Hepatic stellate cell (primary cell): ENCODE measurements at places on chromosomes 4 and X.

- no peak for DNase-seq
These were observed 197.1 kb downstream of the RASL11B start for GRCh38 chr4:53059256-53059655.

DNA sequence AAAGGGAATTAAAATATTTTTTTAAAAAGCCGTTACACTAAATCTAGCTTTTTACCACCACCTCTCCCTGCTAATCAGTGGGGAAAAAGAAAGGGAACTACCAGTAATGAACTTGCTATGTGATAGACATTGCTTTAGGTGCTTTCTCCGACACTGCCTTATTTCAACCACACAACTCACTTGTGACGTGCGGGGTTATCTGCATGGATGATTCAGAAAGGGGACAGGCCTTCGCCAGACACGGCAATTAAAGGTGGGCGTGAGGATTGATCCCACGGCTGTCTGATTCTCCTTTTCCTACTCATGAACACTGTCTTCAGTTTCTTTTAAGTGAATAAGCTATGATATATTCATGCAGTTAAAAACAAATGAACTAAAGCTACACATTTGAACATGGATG lies 882 bp upstream of the CXCR3 start:
- no peak for DNase-seq

DNA sequence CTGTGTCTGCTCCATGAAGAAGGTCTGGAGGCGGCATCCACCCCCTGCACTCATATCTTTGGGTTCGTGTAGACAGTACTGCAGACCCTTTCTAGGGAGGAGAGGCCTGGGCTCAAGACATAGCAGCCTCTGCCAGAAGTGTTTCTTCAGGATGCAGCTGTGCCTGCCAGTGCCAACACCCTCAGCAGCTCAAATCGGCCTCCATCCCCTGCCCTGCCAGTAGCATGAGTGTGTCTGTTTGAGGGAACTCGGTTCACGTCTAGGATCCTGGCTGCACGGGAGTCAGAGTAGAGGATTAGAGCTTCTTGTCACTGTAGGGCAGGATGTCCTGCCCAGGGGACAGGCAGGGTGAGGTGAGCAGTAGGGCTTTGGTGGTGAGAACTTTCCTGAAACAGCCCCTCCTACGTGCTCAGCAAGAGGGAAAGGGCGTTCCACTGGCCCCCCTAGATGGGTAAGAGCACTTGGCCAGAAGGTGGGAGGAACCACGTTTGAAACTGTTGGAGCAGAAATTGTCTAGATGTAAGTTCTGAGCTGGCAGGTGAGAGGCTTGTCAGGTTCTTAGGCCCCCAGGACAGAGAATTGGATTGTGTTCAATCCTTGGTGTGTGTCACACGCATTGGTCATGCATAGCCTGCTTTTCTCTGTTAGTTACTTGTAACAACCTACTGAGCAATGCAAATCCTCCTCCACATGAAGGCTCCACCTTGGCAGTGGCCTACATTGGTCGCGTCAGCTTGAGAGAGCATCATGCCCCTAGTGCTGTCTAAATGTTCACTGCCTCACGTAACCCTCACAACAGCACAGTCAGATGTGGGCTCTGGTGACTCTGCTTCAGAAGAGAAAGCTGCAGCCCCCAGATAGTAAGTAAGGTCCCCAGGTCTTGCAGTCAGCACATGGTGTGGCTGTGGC lies 25.8 kb upstream of the FAM193A start:
- no peak for DNase-seq

DNA sequence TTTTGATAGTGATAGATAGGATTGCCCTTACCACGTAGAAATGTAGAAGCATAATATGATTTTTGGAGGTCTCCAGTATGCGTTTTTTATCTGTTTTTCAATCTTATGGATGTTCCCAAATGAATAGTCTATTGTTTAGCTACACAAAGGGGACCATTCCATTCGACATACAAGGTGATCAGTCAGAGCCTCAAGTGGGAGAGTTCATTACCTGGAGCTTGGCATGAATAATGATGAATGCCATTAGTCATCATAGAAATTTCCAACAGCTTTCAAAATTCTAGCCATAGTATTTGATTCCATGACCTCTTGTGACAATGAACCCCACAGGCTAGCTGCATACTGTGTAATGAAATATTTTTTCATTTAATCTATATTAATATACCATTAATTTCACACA lies 123.6 kb downstream of the PDHA2 start:
- DNase-seq: no peak

DNA sequence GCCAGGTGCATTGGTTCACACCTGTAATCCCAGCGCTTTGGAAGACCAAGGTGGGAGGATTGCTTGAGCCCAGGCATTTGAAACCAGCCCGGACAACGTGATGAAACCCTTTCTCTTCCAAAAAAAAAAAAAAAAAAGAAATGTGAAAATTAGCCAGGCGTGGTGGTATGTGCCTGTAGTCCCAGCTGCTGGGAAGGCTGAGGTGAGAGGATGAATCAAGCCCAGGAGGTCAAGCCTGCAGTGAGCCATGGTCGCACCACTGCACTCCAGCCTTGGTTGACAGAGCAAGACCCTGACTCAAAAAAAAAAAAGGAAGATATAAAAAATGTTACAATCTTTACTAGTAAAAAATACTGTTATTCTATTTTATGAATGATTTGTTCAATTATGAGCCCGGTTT lies 5.9 kb downstream of the FAM199X start:
- DNase-seq: no peak

DNA sequence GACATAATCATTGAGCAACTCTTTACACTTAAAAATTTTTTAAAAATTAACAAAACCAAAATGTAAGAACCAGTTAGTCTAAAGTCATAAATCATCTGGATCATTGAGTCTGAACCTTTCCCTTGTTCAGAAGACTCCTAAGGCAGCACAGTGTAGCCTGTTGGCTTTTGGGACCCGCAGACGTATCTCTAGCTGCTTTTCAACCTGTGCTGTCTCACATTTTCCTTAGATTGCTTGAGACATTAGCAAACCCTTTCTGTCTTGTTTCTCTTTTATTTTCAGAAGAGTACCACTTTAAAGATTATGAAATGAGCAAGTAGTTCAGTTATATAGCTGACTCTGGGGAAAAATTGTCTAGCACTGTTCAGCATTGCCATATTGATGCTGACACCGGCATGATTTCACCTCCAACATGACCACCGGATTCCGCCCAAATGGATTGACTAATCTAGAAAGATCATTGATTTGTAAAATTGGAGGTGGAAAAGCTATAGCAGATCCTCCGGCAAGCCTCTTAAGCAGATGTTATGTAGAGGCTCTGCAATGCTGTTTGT lies 8.9 kb downstream of the TCEANC start:
- DNase-seq: no peak

DNA sequence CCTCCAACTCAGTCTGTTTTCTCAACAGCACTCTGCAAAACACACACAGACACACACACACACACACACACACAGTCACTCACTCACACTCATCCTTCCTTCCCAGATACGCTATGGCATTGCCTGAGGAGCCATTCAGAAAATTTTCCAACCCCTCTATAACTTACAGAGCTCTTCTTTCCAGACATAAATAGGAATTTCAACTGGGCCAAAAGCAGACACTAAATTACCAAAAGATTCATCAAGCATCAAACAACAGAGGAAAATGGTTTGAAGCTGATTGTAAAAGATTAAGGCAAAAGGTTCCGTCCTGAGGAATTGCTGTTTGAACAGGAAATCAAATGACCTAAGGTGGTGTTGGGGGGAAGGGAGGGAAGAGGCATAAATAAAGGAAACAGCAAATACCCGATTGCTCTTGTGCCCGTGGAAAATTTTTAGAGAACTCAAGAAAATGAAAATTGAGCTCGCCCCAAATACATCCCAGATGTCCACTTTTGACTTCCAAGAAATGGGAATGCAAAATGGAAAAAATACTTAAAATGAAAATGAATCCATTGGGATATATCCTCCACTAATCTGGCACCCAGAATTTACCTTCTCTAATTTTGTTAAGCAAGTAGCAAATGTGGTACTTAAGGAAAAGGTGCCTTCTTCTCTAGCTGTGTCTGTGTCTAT lies 183.6 kb downstream of the QDPR start:
- no peak for DNase-seq

GRCh38 chrX:100829730-100830129 lies 9.5 kb downstream of the CSTF2 start:
- no peak for DNase-seq

GRCh38 chr4:139299536-139299935 lies 1.8 kb upstream of the NAA15 start:
- no peak for DNase-seq

DNA sequence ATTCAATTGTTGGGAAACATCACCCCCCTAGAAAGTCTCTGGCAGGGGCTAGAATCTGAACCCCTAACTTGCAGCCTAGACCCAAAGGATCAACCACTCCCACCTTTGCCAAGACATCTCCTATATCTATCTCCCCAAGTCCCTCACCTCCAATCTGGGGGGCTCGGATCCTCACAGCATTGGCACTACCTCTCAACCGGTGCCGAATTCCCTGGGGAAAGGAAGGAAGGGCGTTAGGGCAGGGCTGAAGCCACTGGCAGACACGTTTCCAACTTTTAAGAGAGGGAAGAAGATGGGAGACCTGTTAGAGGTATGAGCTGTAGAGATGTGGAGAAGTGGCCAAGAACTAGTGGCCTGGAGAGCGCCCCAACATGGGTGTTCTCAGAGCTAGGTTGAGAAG lies 2.7 kb downstream of the TIMM17B start:
- no peak for DNase-seq

DNA sequence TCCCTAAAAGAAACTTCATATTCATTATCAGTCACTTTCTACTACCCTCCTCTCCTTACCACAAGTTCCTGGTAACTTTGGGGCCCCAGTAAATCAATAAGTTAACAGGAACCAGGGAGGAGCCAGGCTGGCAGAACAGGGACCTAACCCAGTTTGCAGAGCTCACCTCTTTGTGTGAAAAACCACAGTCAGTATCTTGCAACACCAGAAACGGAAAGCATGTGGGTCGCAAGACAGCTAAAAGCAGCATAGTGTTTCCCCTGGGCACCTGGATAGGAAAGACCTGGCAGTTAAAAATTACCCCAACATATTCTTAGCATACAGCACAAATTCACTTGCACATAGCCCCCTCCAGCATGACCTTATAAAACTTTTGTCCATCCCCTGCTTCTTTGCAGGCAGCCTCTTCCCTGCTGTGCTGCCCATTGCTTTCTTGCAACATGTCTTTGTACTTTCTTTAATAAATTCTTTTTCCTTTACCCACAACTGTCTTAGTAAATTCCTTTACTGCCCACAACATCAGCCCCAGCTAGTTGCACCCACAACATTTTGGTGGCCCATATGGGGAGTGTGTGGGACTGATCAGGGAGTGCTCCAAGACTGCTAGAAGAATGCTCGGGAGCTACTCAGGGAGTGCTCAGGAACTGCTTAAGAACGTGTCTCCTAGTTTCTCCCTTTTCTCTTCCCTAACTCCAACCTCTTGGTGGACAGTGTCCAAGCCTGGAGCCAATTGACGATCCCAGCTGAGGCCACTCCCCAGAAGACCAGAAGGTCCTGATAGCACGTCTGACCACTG lies 83.4 kb downstream of the MSN start:
- DNase-seq: no peak

GRCh38 chr4:174764105-174764729 lies 64.8 kb downstream of the GLRA3 start:
- DNase-seq: peak; percentile 7

DNA sequence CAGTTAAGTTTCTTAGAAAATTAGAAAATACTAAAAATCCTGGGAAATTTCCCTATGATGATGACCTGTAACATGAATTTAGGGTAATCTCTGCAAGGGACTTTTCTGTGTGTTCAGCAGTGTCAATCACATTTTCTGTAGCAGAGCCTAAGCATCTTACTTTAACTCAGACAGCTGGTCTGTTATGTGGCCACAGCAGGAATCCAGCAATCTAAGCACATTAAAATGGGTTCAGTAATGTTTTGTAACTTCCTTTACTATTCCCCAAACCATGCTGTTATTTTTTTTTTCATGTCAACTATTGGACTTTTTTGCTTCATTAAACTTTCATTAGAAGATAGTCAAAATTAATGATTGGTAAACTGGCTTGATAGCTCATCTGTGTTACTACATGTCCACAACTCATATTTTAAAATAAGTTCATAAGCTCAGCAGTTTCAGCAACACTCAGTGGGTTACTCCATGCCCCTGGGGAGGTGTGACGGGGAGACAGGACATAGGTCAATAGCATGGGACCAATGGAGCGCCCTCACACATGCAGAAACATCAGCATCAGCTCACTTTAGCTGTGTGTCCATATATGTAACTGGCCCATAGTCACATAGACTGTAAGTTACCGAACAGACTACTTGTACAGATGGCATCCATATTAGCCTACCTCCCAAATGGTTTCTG lies 168.0 kb upstream of the PACRGL start:
- no peak for DNase-seq

GRCh38 chrX:23792861-23793553 lies 10.0 kb downstream of the SAT1 start:
- no peak for DNase-seq

GRCh38 chr4:24559889-24560288 lies 24.5 kb downstream of the DHX15 start:
- DNase-seq: no peak

DNA sequence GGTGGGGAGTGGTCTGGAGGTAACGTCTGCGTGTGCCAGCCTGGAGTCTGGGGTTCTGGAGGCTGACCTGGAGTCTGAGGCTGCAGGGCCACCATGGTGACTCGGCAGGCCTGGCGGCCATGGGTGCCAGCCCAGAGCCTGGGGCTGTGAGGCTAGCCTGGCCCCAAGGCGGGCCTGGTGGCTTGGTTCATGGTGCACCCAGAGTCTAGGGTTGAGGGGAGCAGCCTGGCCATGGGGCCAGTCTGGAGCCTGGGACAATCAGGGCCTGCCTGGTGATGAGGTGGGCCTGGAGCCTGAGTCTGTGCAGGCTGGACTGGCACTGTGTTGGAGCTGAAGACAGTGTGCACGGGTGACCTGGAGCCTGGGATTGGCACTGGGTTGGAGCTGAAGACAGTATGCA lies 64.9 kb downstream of the CXorf49B start:
- no peak for DNase-seq

- no peak for DNase-seq
These were observed 33.3 kb upstream of the SULT1B1 start for GRCh38 chr4:69793732-69794131.

GRCh38 chr4:108954880-108955279 lies 192.0 kb upstream of the ETNPPL start:
- no peak for DNase-seq

- DNase-seq: no peak
These were observed 934 bp downstream of the PDHA1 start for GRCh38 chrX:19344661-19345060.

GRCh38 chrX:129984111-129984958 lies 1.9 kb downstream of the BCORL1 start:
- DNase-seq: peak; percentile 57

- peak; percentile 87 for DNase-seq
These were observed 1.5 kb downstream of the IRF2 start for GRCh38 chr4:184472614-184473498.
